ENCODE measurements at places on chromosomes 12 and 14.

- DNase-seq = no peak
Measured at GRCh38 chr14:93536945-93537344, 106.2 kb downstream of the UNC79 start.

- no peak for DNase-seq
Measured at GRCh38 chr12:27048822-27049752, 26.7 kb downstream of the MED21 start.

DNA sequence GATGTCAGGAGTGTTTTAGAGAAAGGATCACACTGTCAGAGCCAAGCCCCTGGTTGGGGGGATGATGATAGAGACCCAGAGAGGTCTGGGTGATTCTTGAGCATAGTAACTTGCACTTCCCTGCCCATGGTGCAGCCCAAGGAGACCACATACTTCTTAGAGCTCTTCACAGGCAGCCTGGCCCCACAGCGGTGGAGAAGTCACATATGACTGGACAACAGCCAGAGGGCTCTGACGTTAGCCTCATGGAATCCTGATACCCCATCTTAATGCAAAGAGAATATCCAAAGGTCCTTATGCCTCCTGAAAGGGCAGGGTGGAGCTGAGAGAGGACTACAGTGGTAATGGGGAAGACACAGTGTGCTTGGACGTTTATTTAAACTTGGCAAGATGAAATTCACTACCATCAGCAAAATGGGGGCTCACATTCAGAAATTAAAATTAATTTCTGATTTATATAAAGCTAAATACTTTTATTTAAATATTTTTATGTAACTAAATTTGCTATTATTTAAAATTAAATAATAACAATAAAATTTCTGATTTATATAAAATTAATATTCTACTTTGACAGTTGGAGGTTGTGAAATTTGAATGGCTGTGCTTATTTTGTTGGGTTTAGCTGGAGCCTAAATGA lies 131.3 kb downstream of the KTN1 start:
- DNase-seq = no peak

- no peak for DNase-seq
Measured at GRCh38 chr14:33704481-33704880, 246.4 kb downstream of the EGLN3 start.

GRCh38 chr12:538731-539539 lies 79.2 kb downstream of the B4GALNT3 start:
- peak; percentile 76 for DNase-seq

DNA sequence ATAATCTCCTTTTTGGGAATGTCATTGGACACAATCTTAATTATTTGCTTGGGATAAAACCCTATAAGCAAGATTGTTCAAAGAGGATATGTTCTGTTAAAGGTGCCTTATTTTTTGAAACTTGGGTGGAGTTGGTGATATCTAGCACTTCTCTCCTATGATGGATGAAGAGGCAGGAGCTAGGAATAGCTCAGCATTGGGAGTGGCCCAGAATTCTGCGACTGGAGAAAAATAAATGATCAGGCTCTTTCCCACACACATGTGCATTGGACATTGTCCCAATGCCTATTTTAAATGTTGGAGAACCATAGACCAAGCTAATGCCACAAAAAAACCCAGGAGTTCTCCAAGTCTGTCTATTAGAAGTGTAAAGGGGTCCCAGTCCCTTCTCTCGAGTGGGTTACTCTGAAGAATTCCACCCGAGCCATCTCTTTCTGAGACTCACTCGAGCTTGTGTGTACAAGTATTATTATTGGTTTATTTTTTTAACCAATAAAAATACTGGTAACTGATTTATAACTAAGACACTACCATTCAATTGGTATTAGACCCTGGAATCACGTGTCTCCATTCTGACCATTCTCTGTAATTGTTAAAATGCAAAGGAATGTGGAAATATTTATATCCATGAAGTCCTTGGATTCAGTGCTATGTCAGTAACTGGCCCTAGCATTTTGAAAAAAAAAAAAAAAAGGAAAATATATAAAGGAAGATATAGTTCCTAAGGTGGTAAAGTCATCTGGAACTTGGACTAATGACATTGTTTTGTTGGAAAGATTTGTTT lies 437.5 kb upstream of the TMEM132C start:
- DNase-seq = no peak

DNA sequence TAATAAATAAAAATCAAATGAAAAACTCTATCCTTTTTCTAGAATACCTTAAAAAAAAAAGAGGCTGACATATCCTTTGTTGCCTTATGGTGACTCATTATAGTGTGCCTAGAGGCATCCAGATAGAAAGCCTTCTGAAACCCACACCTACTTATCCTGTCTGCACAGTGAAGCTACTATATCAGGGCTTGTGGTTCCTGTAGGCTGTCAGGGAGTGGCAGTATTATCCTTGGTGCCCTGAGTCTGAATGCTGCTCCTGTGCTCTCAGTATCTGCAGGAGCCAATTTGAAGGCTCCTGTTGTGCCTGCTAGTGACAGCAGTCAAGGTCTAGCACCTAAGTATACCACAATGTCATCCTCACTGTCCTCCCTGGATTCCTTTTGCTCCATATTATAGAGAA lies 168.4 kb upstream of the AVPR1A start:
- no peak for DNase-seq

DNA sequence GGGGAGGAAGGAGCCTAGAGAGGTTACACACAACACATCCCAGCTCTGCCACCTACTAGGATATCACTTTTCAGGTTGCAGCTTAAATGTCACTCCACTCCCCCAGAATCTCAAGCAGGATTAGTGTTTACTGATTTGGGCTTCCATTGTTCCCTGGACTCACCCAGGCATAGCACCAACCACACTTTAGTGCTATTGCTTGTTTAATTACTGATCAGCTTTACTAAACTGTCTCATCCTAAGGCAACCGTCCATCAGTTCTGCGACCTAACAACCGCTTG lies 6.1 kb upstream of the KRT18 start:
- DNase-seq = no peak

GRCh38 chr14:51396222-51396815 lies 156.3 kb downstream of the TMX1 start:
- DNase-seq = no peak

GRCh38 chr12:4564818-4565217 lies 2.8 kb downstream of the DYRK4 start:
- no peak for DNase-seq

GRCh38 chr14:55279384-55279783 lies 8.2 kb downstream of the FBXO34 start:
- DNase-seq = no peak

DNA sequence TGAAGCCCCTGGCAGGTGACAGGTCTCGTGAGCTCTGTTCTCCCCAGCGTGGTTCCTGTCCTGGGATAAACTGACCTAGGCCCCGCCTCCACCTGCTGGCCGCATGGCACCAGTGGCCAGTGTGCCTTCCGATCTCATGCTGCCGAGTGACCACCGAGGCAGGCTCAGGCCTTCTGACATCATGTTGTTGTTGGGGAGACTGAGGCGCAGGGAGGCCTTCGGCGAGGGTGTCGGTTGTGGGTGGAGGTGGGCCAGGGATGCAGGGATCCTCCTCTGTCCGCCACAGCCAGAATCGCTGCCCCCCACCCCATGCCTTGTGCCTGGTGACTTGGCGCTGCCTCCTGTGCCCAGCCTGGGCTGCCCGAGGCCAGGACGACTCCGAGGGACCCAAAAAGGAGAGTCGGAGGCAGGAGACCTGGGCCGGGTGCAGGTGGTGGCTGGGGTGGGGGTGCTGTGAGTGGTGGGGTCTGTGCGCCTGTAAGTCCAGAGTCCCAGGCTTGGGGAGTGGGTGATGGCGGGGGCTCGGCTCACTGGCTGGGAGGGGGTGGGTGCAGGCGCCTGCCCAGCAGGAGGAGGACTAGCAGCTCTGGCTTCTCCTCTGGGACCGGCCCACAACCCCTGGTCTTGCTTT lies 24.3 kb downstream of the ASPG start:
- peak; percentile 11 for DNase-seq

DNA sequence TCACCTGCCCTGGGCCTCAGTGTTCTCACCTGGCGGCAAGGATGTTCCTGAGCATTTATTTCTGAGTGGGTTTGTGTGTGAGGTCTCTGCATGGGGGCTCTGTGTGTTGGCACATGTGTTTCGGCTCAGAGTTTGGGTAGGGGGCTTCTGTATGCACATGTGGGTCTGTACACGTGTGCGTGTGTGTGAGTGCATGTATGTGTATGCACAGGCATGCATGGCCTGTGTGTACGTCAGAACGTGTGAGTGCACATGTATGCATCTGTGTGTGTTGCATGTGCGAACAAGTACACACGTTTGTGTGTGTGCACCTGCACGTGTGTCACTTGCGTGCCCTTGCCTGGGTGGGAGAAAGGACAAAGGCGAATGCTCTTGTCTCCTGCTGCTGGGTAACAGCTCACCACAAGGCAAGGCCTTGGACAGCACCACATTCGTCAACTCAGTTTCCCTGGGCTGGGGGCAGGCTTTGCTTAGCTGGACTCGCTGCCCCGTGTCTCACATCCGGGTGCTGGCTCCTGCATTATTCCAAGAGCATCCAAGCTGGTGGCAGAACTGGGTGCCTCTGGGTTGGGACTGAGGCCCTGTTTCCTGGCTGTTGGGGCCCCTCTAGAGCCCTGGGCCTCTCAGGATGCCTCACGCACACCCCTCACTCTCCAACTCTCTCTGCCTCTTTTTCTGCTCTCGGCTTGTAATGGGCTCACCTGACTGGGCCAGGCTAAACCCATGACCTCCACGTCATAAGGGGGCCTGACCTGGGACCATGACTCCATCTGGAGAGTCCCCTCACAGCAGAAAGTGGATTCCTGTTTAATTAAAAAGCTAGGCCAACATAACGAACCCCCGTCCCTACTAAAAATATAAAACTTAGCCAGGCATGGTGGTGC lies 153.6 kb upstream of the C14orf180 start:
- no peak for DNase-seq

GRCh38 chr12:98998697-98999299 lies 353.7 kb downstream of the APAF1 start:
- DNase-seq = no peak

DNA sequence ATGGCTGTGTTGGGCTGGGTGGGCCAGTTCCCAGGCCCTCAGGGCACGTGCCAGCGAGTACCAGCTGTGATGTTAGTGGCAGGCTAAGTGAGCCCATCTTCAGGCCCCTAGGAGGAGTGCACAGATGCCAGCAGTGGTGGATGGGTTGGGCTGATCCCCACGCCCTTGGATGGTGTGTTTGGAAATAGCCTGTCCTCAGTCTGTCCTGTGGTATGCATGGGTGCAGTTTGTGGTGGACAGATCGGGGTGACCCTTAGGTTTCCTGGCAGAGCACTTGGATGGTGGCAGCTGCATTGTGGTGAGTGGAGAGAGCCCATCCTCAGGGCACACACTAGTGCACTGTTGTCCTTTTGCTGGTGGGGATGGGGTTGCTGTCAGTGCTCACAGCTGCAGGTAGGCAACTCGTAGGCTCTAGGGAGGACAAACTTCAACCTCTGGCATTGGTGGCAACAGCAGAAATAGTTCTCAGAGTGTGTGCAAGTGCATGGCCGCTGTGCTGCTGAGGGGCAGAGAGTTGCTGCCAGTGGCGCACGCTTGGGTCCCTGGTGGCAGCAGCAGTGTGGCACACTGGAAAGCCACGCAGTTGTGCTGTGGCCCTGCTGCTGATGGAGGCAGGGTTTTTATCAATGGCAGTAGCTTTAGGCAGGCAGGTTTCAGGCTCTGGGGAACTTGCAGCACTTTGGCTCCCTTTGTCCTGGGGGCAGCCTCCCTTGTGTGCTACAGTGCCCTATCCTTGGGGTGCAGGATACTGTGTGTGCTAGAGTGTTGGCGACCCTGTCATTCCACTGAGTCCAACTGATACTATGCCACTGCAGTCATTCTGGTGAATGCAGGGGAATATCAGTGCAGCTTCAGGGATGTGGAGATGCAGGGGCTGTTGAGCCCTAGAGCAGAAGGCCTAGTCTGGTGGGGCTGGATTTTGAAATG lies 65.5 kb downstream of the FBXO33 start:
- DNase-seq = no peak

- DNase-seq = no peak
Measured at GRCh38 chr12:106018286-106018685, 120.5 kb downstream of the NUAK1 start.

GRCh38 chr14:96271421-96271762 lies 15.4 kb downstream of the BDKRB1 start:
- no peak for DNase-seq

DNA sequence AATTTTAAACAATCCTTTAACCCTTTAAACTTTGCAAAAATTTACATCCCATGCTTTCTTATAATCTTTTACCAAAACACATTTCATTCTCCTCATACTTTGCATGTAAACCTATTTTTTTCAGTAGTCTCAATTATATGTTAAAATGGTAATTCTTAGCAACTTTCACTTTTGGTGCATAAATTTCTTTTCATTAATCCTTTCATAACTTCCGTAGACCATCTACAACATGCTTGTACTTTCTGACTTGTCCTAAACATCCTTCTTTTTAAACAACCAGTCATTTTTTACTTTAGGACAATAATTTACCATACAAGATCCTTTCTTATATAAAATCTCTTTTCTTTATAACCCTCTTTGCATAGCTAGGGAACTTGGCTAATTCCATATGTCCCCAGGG lies 19.5 kb downstream of the CCDC91 start:
- DNase-seq = no peak

DNA sequence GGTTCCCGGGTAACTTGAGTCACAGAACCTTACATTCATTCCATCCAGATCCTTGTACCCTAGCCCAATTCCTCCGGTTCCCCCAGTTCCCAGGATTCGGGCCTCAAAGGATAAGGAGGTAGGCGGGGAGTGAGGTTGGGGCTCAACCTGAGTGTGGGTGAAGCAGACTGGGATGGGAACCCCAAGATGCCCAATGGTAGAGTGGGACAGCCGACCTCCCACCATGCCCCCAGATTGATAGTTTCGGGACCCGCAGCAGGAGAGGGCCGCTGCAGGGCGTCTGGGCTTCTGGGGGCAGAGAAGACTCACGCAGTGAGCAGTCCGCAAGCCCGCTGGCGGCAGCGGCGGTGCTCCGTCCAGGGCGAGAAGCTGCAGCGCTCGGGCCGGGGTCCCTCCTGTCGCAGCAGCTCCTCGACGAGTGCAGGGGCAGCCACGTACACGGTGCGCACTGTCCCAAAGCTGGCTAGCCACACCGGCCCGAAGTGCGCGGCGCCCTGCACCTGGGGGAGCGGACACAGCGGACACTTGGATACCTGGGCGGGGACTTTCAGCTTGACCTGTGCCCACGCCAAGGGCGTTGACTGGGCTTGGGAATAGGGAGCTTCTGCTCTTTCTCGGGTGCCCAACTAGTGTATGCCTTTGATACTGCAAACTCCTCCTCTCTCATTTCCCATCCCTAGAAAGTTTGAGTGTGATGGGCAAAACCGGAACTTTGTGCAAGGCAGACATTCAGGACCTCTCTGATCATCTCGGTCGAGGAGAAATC lies 997 bp downstream of the CYP27B1 start:
- no peak for DNase-seq

- DNase-seq = no peak
Measured at GRCh38 chr12:24246934-24247333, 297.5 kb upstream of the SOX5 start.

GRCh38 chr12:68577949-68578348 lies 32.8 kb upstream of the RAP1B start:
- no peak for DNase-seq

- DNase-seq = no peak
Measured at GRCh38 chr14:68509188-68509983, 283.5 kb downstream of the ZFP36L1 start.
